Mesenchymal stem cell (in vitro differentiated cells and primary cell): ENCODE measurements at places on chromosomes 6 and 20.

DNA sequence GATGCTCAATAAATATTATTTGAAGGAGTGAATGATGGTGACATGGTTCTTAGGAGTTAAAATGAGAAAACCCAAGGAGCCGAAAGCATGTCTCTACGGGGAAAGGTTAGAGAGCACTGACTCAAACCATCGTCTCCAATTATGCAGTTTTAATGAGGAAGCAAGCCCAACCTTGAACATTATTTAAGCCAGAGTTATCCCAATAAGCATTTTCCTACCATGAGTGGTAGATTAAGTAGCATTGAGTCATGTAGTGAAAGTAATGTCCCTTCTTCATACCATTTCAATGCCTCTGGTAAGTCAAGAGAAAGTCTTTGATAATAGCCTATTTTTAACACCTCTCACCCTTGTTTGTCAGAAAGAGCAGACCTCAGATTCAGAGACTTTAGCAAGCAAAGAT is 13.5 kb downstream of the TSHZ2 start:
- no peak for DNase-seq

- no peak for DNase-seq
These were observed 9.6 kb downstream of the L3MBTL3 start for GRCh38 chr6:130027948-130028347.

DNA sequence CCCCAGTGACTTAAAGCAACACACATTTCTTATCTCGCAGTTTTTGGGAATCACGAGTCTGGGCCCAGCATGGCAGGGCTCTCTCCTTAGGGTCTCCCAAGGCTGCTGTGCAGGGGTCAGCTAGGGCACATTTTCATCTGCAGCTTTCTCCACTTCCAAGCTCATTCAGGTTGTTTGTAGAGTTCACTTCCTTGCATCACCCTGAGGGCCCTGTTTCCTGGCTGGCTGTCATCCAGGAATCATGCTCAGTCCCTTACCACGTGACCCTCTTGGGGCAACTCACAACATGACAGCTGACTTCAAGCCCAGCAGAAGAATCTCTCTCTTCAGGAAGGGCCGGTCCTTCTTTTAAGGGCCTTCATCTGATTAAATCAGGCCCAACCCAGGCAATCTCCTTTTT is 21.3 kb downstream of the SNAP25 start:
- peak; percentile 39 for DNase-seq

DNA sequence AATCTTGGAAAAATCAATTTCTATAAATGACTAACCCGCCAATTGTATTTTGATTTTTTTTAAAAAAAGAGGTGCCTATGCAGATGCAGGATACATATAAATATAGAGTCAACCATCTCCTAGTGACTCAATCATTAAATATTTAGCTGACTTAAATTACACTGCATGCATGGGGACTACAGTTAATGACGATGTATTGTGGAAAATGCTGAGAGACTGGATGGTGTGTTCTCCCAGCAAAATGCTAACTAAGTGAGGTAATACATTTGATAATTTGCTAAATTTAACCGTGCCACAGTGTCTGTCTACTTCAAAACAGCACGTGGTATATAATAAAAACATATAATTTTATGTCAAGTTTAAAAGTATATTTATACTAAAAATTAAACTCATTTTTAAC is 341.6 kb downstream of the PRKN start:
- no peak for DNase-seq

- no peak for DNase-seq
These were observed 9.6 kb downstream of the CCM2L start for GRCh38 chr20:32019563-32020463.

- peak; percentile 36 for DNase-seq
These were observed 51.0 kb upstream of the TFAP2A start for GRCh38 chr6:10465629-10466499.

- DNase-seq, result no peak
These were observed 153.7 kb upstream of the PTPN1 start for GRCh38 chr20:50356525-50356885.

GRCh38 chr6:73566954-73567591 is 46.2 kb upstream of the EEF1A1 start:
- DNase-seq, result peak; percentile 66

DNA sequence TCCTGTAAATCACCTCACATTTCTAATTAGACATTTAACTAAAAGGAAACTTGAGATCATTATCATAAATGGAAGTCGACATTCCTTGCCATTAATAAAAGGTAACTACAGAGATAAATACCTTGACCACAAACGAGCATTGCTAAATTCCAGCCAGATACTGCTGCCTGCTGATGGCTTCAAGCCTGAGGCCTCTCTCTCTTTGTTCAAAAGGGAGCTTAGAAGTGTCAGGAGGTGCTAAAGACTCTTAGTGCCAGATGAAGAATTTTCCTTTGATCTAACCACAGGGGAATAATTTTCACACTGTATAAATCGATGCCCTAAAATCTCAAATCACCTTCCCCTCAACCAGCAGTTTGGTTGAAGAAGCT is 248.2 kb upstream of the PMEPA1 start:
- no peak for DNase-seq

GRCh38 chr6:36844232-36845170 is 5.3 kb upstream of the CPNE5 start:
- no peak for DNase-seq

DNA sequence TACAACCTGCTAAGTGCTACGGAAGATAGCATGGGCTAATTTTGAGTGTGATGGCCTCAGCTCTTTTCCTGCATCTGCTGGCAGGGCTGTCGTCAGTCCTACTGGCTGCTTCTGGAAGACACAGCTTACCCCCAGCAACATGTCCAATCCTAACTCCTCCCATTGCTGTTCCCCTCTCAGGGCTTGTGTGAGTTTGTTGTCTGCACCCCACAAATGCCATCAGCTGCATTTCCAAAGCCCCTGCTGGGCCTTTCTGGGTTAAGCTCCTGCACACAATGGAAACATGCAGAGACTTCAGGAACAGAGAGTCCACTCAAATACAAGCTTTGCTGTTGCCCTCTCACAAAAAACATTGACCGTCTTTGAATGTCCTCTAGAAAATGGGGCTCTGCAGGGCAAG is 84.7 kb downstream of the RNF182 start:
- no peak for DNase-seq

GRCh38 chr6:156557251-156557910 is 219.8 kb upstream of the ARID1B start:
- no peak for DNase-seq

GRCh38 chr20:14744723-14745122 is 407.3 kb upstream of the FLRT3 start:
- no peak for DNase-seq

DNA sequence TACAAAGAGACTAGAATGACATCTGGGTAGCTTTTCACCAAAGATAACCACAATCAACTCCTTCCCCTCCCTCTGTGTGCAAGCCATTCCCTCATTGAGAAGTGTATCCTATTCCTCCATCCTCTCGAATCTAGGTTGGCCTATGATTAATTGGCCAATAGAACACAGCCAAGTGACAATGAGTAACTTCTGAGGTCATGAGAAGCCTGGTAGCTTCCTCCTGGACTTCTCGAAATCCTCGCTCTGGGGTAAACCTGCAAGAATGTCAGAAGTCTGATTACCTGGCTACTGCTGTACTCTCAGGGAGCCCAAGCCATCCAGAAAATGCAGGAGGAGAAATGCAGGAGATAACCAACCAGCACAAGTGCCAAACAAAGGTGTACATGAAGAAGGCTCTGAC is 13.1 kb downstream of the ARHGAP18 start:
- DNase-seq, result no peak

DNA sequence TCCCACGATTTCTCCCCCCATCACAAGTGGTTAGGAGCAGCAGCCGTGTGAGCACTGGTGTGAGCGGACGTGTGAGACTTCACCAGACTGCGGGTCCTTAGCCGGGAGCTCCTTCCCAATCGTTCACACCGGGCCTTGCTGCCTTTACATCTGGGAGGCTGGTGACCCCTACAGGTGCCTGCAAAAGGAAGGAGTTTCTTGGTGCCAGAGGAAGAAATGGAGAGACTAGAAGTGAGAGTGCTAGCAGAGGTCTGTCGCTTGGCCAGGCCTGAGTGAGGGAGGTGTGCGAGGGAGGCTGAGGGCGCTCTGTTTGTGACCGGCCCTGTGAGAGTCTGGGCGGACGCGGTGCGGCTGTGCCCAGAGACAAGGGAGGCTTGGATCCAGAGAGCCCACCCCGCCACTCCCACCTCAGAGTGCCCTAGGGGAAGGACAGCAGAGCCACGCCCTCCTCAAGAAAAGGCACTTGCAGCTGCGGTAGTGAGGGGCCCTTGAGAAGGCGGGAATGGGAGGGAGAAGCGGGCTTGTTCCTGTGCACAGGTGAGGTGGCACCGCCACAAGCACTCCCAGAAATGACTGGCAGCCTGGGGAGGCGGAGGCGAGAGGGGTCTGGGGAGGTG is 10.0 kb upstream of the ARMC2 start:
- DNase-seq, result peak; percentile 24

GRCh38 chr6:163661272-163661671 is 246.8 kb downstream of the QKI start:
- no peak for DNase-seq

- no peak for DNase-seq
These were observed 16.4 kb downstream of the MANBAL start for GRCh38 chr20:37305839-37306238.

GRCh38 chr6:3263096-3263495 is 4.3 kb downstream of the PSMG4 start:
- DNase-seq, result no peak

- DNase-seq, result peak; percentile 61
These were observed 868 bp upstream of the SLC2A4RG start for GRCh38 chr20:63738687-63739129.

DNA sequence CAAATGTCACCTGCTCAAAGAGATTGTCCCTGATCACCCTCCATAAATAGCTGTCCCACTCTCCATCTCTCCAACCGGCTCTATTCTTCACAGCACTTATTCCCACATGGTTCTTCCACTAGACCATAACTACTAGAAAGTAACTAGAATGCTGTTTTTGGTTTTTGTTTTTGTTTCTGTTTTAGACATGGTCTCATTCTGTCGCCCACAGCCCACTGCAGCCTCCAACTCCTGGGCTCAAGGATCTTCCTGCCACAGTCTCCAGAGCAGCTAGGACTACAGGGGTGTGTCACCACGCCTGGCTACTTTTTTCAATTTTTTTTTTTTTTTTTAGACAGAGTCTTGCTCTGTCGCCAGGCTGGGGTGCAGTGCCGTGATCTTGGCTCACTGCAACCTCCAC is 12.2 kb downstream of the MMP24 start:
- DNase-seq, result no peak

- DNase-seq, result peak; percentile 77
These were observed 15.8 kb upstream of the RNF182 start for GRCh38 chr6:13908955-13909381.

DNA sequence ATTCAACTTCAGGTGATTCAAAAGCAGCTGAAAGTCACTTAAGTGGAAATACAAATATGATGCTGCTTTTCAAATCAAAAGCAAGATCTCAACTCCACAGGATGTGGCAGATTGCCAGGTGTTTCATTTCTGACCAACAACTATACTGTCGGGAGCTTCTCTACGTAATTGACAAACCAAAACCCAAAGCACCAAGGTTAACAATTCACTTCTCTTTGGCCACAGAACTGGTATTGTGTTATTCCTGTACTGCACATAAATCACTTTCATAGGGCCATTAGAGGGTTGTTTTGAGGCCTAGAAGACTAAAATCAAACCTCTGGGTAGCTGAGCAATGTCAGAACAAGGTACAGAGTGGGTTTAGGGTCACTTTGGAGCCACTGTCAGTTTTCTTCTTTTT is 169.7 kb downstream of the HAO1 start:
- DNase-seq, result no peak

DNA sequence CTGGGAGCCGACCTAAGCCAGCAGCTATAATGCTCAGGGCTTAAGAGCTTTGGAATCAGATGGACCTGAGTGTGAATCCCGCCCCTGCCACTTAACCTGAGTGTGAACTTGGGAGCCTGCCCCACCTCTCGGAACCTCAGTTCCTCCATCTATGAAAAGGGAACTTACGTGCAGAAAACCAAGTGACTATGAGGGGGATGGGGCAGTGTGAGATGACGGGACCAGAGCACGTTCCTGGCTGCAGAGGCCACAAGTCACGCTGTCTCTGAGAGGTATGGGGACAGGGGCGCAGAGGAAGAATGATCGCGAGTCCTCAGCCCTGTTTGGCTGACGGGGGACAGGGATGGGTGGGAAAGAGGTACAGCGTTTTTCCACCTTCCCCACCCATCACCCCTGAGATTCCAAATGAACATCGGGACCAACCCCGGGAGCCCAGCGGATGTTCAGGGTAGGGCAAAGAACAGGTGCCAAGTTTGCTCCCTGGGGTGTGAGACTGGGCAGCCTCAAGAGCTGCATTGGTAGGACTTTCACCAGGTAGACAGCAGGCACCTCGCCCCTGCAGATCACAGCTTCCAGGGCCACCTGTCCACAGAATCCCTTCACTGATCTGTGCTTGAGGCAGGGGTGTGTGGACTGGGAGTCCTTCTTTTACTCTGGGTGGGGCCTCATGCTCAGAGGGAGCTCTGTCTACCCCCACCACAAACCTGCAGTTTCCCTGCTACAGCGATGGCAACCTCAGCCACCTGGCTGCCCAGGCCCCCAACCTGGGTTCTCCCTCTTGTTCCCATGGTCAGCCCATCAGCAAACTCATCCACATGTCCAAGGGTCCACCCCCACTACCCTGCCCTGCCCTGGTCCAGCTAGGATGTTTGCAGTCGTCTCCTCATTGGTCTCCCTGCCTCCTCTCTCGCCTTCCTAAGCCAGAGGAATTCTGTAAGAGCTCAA is 85.8 kb downstream of the CEBPB start:
- DNase-seq, result no peak

GRCh38 chr6:122747573-122747972 is 31.9 kb upstream of the FABP7 start:
- no peak for DNase-seq

GRCh38 chr20:57136734-57137133 is 129.7 kb downstream of the BMP7 start:
- DNase-seq, result no peak

DNA sequence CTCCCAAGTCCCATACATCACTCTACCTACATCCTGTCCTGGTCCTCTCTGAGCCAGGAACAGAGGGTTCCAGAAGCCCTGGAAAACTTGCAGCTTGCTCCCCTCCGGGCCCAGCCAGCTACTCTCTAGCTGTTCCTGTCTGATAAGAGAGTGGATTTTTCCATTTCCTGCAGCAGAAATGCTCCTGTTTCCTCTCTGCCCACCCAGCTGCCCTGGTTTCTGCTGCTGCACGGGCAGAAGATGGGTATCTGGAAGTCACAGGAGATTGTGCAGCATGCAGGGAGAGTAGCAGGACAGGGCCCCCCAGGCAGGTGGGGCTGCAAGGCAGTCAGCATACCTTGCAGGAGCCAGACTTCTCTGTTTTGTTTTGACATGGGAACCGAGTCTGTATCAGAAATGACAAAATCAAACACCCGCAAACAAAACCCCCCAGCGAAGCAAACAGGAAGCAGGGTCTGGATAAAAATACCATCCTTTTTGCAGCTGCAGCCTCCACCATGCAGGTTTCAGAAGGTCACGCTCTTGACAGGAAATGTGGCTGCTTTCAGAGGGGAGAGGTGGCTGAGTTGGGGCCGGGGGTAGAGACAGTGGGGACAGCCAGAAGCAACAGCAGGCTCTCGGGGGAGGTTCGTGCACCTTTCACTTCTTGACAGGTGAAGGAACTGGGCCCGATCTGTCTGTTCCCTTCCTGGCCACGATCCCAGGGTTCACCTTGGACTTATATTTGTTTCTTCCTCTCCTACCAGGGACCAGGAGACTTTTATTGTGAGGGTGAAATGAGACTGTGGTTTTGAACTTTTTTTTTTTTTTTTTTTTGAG is 50.8 kb upstream of the FAM83D start:
- DNase-seq, result no peak

GRCh38 chr6:5379647-5380242 is 118.4 kb downstream of the FARS2 start:
- peak; percentile 32 for DNase-seq
